Non-pigmented ciliary epithelial cell (primary cell): ENCODE measurements at places on chromosomes 3 and 15.

- DNase-seq: no peak
Observed at GRCh38 chr3:127132876-127133275, 60.1 kb upstream of the PRR23E start.

DNA sequence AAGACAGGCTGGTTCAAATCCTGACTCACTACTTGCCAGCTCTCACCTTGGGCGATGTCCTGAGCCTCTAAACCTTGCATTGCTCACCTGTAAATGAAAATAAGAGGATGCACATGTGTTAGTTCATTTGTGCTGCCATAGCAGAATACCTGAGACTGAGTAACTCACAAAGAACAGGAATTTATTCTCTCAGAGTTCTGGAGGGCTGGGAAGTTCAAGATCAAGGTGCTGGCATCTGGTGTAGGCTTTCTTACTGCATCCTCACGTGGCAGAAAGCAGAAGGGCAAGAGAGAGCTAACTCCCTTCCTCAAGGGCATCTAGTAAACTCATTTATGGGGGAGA is 222.7 kb downstream of the MTHFS start:
- DNase-seq: no peak

DNA sequence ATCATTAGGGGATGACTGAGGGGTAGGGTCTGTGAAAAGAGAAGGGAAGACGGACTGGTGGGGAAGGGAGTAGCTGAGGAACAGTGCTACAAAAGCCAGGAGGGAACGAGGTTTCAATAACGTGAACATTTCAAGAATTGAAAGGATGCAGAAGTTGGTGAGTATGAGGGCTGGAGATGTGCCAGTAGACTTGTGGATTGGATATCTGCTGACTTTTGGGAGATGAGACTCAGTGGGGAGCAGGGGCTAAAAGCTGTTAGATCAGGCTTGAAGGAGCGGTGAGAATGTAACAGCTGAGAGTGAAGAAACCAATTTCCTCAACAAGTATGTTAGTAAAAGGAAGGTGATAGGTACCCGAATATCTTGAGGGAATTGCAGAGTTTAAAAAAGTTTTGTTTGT is 65.2 kb downstream of the GTPBP8 start:
- DNase-seq: no peak

DNA sequence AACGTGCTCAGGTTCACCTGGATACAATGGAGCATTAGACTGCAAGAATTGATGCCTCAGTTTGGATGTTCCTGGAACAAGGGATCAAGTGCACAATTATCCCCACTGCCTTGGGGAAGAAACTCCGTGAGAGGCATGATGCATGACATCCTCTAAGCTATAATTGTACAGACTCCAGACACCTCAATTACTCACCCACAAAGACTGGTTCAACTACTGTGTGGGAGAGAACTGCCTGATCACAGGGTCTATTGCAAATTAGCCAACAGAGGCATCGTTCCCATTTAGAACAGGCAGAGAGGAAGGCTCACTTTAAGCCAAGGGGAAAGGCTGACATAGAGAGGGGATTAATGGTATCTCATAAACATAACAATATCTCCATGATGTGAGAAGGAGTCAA is 43.5 kb downstream of the ARRDC4 start:
- no peak for DNase-seq

- peak; percentile 57 for DNase-seq
Observed at GRCh38 chr3:143363276-143363675, 243.7 kb downstream of the CHST2 start.

- no peak for DNase-seq
Observed at GRCh38 chr3:109122690-109123089, 4.8 kb upstream of the MORC1 start.

GRCh38 chr3:5255404-5256344 is 68.2 kb downstream of the EDEM1 start:
- DNase-seq: no peak

DNA sequence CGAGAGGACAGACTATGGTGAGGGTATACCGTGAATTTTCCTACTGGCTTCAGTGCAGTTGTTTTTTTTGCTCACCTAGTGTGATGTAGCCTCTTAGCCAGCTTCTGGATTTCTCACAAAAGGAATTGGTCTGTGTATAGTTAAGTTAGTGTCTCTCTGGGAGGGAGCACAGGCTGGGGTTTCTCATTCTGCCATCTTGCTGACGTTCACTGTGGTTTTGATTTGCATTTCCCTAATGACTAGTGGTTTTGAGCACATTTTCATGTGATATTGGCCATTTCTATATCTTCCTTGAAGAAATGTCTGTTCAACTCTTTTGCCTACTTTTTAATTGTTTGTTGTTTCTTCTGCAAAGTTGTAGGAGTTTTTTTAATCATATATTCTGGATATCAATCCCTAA is 2.2 kb upstream of the CD86 start:
- DNase-seq: no peak

DNA sequence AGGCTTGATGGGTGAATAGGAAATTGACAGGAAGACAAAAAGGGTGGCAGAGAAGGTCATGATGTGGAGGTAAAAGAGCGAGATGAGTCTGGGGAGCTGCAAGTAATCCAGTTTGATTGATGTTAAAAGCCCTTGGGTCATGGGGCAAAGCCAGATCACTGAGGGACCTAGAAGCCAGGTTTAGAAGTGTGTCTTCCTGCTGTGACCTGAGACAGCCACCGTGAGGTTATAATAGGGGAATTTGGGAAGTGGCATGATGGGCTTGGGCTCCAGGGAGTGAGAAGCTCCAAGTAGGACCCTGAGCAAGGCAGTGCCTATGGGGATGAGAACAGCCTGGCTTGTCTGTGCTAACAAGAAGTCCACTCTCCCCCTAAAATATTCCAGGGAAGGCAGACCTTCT is 298.5 kb downstream of the RPLP1 start:
- DNase-seq: no peak

- DNase-seq: no peak
Observed at GRCh38 chr3:66671291-66671690, 170.5 kb upstream of the LRIG1 start.

DNA sequence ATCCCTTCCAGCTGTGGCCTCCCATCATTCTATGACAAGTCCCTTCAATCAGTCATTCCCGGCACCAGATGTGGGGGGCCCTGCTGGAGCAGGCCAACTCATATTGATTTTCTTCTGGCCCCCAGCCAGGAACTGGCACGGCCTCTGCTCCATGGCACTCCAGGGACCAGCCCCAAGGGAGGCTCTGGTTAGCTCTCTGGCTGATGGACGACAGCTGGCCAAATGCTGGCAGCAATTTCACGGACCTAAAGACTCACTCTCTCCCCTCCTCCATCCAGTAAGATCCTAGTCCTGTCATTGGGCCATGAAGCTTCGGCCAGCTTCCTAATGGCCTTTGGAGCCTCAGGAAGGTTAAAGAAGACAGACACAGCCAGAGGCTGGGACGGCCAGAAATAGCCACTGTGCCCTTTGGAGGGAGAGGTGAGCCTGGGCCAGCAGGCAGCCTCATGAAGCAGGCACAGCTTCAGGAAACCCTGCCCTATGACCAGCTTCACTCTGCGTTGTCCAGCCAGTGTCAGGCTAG is 131.0 kb downstream of the MEX3B start:
- DNase-seq: no peak

DNA sequence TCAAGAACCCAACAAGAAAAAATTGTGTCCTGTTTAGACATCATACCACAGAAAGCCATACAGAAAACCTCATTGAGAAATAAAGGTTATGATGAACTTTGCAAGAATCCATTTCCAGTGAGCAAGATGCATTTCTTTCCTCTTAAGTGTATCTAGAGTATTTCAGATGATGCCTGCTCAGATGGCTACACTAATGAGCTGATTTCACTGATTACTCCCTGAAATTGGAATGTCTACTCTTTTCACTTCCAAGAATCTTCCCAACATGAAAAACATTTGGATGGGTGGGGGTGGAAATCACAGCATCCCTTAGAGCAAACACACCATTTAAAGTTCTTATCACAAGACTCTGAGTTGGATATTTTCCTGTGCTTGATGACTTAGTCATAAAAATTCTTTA is 41.4 kb upstream of the IL12A start:
- DNase-seq: peak; percentile 71

DNA sequence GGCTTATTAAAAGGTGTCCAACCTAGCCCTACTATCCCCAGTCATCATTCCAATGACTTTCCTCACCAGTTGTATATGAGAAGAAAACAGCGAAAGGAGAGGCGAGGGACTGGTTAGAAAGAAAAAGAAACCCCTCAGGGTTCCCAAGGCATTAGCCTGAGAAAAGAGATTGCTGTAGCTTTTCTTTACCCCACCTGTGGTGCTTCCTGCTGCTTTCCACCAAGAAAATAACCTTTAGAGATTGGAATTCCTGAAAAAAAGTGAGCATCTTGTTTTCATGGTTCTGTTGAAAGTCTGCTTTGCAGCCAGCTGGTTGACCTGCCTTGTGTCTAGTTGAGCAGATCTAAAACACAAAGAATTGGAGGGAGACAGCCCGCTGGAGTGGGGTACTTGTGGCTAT is 196.4 kb downstream of the CADPS start:
- DNase-seq: no peak

- no peak for DNase-seq
Observed at GRCh38 chr3:11154036-11154952, at the start of gene HRH1. Gene HRH1 (plus strand): TSS chr3:11154493. CDS start chr3:11259038, 104,545 bp downstream.

DNA sequence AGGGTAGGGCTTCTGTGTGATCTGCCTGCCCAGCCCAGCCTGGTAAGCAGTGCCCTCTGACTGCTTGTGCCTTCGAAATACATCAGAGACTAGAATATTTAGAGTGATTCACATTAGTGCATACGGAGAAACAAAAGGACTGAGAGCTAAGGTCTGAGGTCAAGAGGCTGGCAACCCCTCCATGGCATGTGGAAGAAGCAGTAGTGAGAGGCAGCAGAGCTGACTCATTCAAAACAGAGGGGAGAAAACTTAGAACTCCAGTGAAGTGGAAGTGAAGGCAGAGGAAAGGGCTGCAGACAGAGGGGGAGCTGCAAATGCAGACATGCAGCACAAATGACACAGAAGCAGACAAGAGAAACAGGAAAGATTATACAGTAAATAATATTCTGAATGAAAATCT is 61.6 kb downstream of the ULK4 start:
- peak; percentile 26 for DNase-seq

DNA sequence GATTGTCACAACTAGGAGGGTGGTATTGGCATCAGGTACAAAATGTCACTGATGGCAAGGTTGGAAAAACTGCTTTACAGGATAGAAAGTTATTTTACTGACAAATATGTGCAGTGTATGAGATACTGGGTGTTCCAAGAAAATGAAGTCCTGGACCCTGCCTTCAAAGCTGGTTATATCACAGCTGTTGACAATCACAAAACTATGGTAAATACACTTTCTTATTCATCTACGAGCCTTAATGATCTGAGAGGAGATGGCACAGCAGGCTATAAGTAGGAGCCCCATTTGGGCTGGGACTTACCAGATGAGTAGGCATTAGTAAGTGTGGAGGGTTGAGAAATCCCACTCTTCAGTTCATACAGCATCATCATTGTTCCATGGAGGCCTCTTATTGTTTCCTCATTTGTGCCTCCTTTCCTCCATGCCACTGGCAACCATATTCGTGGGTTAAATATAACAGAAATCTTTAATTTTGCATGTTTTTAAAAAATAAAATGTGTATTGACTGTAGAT is 66.9 kb downstream of the CMTM8 start:
- no peak for DNase-seq

DNA sequence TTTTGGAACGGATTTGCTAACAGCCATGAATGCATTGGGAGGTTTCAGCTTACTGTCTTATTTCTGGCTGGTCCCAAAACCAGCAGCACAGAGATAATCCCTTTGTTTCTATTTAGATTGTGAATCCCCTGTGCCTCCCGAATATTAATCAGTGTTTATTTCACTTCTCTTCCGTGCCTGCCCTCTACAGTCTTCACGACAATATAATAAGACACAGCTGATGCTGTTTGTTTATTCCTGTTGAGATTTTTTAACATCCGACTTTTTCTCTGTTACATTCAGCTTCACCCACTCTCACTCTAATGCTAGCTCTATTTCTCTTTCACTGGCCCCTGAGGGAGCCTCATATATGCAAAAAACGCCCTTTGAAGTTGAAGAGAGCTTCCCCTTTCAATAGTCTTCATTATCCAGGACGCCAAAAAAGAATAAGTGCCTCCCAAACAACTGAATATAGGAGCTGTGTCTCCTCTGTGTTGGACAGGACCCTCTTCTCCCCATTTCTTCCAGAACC is 995.3 kb downstream of the ROBO2 start:
- no peak for DNase-seq
